Spinal cord (tissue), 10 donors: ENCODE measurements at places on chromosomes 12 and 14. TPM values are rescaled to one million over a fixed set of nuclear protein-coding genes. Genes with fewer than 3 reads are reported as not detected.

DNA sequence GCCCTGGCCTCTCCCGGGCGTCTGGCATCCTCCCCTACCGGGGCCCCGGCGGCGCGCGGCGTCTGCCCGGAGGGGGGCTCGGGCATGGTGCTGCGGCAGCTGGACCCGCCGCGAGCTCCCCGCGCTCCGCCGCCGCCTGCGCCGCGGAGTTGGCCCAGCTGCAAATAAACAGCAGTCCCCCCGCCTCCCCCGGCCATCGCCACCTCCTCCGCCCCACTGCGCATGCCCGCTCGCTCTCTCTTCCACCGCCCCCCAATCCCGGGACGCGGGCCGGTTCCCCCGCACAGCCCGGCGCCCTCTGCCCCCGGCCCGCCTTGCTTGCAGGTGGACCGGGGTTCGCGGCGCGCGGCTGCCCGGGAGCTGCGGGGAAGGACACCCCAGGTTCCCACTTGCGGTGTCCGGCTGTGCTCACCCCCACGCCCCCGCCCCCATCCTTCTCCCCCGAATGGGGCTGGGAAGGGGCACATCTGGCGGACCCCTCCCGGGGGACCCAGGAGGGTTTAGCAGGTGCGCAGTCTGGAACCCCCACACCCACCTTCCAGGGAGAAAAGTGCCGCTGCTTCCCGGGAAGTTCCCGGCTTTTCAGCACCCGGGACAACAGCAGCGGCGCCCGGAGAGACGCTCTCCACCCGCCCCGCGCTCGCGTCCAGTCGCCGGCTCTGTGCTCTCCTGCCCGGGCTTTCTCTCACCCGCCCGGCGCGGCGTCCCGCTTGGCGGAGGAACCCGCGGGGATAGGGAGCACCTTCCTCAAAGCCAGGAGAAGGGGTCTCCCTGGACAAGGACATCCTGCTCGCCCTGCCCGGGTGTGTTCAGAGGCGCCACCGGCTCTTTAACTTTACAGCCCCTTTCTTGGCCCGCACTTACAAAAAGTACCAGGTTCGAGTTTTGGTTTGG lies at the start of gene TMTC1:
TSS of gene TMTC1 (minus strand) at position 170 of the 894 bp plus-strand sequence. CDS start 191 bp downstream, outside the sequence.
- peak within 1 kb of the TSS; percentile 79 for H3K27ac ChIP-seq
- peak within 1 kb of the TSS; percentile 72 for H3K4me3 ChIP-seq
- peaks cover 11% of the 10 kb centered on the region for H3K27me3 ChIP-seq
- no peaks in the 10 kb centered on the region for H3K36me3 ChIP-seq
- peaks cover 11% of the 10 kb centered on the region for H3K4me1 ChIP-seq

DNA sequence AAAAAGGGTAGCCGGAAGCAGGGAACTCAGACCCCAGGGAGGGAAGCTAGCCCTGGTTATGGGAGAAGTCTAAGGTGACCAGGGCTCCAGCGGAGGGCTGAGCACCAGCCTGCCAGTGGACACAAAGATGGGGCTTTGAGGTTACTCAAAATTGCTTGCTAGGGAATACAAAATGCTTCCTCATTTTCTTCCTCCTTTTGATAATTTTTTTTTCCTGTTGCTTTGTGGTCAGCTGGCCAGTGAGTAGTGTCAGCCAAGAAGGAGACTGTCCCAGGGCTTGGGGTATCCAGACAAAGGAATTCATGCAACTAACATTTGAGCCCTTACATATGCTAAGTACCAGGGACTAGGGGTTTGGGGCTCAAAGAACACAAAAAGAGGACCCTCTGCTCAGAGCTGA lies 206.2 kb downstream of the PPM1H start:
- H3K27ac ChIP-seq = no peak overlapping the region
- H3K36me3 ChIP-seq = no peaks in the 10 kb centered on the region
- no peak for DNase-seq
- no peaks in the 10 kb centered on the region for H3K27me3 ChIP-seq

The KCNH5 gene
- polyA plus RNA-seq = 3.5 TPM

The LRRC10 gene
- not detected for polyA plus RNA-seq

The HHIPL1 gene
- 5.1 TPM for polyA plus RNA-seq

The CCDC177 gene
- polyA plus RNA-seq = 4.3 TPM

The CCDC38 gene
- polyA plus RNA-seq = 0.75 TPM

The FAIM2 gene
- 188 TPM for polyA plus RNA-seq

The MBIP gene
- polyA plus RNA-seq = 32.0 TPM

DNA sequence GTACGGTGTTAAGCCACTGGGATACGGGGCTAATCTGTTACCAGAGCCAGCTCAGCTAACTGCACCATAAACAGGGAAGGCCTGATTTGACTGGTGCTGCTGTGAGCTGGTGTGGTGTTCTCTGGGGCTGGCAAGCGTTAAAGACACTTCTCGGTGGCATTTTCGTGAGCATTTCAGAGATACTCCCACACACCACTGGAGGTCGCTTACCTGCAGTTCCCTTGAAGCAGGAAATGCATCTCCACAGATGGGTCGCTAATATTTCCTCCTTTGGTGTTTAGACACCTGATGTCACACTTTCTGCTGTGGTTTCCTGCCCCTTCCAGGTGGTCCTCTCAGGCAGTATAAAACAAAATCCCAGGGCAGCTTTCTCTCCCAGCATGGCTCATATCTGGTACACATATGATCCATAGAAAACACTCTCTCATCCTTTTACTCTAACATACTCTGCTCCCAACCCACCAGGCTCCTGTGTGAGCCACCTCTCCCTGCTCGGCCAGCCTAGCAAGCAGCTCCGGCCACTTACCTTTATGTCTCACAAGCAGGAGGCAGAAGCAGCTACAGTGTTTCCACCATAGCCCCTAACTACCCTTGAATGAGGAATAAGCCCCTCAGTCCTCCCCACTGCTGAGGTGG lies 129.9 kb upstream of the GRIN2B start:
- no peak for DNase-seq
- no peaks in the 10 kb centered on the region for H3K36me3 ChIP-seq
- H3K4me1 ChIP-seq = no peaks in the 10 kb centered on the region
- no peak overlapping the region for H3K4me3 ChIP-seq
- no peak overlapping the region for H3K27ac ChIP-seq
